ENCODE measurements at places on chromosomes 3 and 15.
A peak's percentile ranks its signal among the peaks of the same experiment; 100 is the strongest.

GRCh38 chr15:95416576-95416975 lies 913.9 kb upstream of the NR2F2 start:
- DNase-seq: no peak

GRCh38 chr15:89531796-89532537 lies 35.6 kb upstream of the RHCG start:
- no peak for DNase-seq

DNA sequence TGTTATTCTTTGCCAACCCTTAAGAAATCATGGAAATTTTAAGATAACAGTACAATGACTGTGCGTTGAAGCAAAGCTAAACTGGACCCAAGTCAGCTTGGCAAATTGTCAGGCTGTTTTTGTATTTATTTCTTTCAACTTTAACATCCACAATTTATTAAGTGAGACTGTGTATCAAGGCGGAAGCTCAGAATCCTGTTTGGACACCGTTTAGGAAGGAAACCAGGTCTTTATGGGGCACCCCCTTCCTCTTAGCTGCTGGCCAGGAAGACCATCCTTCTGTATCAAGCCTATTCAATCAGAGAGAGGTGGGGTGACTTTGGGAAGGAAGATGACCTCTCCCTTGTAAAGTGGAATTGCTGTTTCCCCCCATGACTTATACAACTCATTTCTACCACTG lies 166.0 kb downstream of the MCTP2 start:
- no peak for DNase-seq

GRCh38 chr3:32423956-32424557 lies 32.4 kb downstream of the CMTM7 start:
- no peak for DNase-seq

- DNase-seq: no peak
Observed at GRCh38 chr3:172142864-172143451, 103.6 kb downstream of the FNDC3B start.

- DNase-seq: no peak
Observed at GRCh38 chr3:184316792-184317191, 2.4 kb downstream of the EIF4G1 start.

DNA sequence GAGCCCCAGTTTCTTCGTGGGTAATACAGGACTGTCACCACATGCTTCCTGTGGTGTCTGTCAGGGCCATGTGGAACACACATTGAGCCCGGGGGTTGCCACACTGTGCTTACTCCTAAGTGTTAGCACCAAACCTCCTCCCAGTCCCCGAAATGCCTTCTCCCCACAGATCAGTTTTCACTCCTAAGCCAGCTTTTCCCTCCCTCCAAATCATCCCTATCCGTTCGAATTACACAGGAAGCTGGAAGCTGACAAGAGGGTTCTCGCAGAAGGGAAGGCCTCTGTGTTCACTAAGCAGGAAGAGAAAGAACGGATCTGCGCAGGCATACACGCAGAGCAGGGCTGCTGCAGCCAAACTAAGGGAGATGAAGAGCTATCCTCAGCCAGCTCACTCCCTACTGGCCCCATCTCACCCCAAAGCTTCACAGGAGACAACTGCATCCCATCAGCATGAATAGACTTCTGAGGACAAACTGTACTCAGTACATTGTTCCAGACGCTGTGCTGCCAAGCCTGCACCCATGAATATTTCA lies 32.3 kb downstream of the XXYLT1 start:
- DNase-seq: no peak

DNA sequence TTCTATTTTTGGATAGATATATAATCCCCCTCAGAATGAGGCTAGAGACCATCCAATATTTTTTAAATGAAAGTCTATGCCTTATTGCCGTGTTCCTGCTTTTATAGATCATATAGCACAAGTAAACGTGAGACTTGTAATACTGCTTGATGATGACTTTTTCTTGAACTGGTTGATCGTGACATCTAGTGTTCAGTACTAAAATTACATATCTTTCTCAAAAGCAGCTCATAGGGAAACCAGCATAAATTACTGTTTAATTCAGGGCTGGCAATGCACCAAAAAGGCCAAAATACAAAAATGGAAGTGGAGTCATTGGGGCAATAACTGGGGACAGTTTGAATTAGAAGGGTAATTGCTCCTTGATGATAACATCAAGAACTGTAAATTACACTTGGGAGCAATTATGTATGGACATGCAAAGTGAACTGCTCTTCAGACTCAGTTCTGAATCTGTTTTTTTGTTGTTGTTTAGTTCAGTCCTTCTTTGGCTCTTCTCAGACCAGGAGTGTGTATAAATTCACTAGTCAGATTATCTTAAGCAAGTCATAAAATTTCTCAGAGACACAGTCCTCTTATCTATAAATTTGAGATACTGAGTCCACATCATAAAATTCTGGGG lies 325.3 kb downstream of the THSD4 start:
- peak; percentile 42 for DNase-seq

- DNase-seq: no peak
Observed at GRCh38 chr3:48738926-48739616, 22.1 kb upstream of the IP6K2 start.

- DNase-seq: no peak
Observed at GRCh38 chr15:41966414-41966812, 5.9 kb downstream of the EHD4 start.

DNA sequence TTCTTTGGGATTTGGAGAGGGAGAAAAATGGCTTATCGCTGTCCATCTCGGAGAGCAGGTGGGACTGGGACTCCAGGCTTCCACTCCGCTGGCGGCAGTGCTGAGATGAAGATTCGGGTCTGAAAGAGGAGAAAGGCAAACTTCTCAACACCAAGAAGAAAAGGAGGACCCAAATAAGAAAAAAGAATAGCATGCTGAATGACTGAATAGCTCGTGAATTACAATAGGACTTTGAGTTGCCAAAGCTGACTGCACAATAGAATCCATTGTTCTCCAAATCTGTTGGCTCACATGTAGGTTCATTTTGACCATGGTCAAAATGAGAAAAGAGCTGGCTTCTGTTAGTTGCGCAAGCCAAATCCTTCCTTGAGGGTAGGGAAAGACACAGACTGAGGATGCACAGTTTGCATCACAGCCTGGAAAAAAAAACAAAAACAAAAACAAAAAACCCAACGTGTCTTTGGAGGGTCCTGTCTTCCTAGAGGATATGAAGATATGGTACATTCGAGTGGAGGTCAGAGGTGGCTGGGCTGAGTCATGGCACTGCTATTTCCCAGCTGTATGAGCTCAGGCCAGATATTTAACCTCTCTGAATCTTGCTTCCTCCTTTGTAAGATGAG lies 59.3 kb upstream of the LMOD3 start:
- DNase-seq: no peak

DNA sequence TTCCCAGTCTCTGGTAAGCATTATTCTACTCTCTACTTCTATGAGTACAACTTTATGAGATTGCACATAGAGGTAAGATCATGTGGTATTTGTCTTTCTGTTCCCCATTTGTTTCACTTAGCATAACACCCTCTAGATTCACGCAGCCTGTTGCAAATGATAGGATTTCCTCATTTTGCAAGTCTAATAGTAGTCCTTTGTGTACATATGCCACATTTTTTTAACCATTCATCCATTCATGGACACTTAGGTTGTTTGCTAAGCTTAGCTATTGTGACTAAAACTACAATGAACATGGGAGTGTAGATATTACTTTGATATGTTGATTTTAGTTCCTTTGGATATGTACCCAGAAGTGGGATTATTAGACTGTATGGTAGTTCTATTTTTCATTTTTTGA lies 717.9 kb upstream of the ALCAM start:
- no peak for DNase-seq

DNA sequence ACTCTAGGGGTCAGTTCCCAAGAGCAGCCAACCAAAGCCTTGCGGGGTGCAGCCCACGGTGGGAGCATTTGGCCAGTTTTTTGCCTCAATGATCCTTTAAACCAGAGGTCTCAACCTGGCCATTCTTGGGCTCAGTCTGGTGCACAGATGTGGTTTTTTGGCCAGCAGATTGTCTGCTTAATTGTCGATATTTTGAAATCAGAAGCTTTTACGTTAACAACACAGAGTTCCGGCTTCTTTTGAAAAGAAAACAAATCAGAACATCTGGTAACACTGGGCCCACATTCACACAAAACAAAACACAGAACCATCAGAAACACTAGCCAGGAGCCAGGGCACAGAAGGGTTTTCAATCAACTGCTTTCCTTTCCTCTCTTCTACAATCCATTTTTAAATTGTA lies 127.7 kb downstream of the XXYLT1 start:
- no peak for DNase-seq

DNA sequence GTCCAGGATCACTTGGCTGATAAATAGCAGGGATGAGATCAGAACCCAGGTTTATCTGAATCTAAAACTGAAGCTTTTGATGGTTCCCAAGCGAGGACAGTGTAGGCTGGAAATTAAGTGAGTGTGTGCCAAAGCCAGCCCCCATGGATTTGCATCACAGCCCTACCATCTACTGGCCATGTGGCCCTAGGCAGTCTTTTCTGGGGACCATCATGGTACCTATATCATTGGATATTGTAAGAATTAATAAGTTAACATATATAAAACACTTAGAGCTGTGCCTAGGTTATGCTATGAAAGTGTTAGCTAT lies 32.8 kb upstream of the SSR3 start:
- no peak for DNase-seq

DNA sequence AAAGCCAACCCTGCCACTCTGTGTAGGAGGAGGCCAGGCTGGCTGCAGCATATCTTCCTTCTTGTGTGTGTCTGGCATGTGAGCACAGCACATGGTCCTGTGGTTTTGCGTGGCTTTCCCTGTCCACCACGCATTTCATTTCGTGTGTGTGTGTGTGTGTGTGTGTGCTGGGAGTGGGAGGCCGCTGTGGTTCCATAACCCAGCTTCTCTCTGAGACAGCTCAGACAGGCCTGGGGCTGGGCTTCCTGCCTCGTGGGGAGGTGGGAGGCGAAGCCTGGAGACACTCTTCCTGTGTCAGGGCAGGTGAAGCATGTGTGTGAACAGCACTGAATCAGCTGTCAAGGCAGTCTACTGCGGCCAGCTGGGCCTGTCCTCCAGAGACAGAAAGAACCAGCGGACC lies 16.0 kb upstream of the MRPS22 start:
- peak; percentile 4 for DNase-seq

- DNase-seq: peak; percentile 34
Observed at GRCh38 chr15:76840830-76841460, 64.2 kb downstream of the SCAPER start.

DNA sequence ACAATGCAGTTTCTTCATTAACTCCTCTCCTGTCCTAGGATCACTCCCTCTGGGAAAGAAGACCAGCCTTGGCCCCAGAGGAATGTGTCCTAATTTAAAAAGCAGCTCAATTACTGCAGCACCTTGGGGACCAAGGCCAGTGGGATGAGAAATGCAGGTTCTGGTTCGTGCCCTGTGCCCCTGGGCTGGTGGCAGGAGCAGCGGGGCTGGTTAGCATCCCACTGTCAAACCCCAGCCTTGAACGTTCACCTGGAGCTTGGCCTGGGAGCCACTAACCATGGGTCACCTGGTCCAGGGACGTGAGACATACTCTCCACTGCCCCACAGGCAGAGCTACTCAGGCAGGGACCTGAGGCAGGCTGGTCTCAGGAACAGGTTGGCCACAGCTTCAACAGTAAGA lies 8.4 kb upstream of the RTP3 start:
- no peak for DNase-seq

DNA sequence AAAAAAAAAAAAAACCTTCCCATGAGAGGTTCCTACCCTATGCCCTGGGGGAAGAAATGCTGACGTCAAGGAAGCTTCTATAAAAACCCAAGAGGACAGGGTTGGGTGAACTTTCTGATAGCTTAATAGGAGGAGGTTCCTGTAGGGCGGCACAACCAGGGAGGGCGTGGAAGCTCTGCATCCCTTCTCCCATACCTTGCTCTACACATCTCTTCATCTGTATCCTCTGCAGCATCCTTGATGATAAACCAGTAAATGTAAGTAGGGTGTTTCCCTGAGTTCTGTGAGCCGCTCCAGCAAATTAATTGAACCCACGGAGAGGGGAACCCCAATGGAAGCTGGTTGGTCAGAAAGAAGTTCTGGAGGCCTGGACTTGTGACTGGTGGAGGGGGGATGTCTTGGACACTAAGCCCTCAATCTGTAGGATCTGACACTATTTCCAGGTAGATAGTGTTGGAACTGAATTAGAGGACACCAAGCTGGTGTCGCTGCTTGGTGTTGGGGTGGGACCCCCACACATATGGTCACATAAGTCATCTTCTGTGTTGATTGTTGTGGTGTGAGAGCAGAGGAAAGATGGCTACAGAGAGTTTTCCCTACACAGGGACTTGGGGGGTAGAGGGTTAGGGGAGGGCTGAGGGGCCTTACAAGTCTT lies 91.5 kb downstream of the ST6GAL1 start:
- no peak for DNase-seq

DNA sequence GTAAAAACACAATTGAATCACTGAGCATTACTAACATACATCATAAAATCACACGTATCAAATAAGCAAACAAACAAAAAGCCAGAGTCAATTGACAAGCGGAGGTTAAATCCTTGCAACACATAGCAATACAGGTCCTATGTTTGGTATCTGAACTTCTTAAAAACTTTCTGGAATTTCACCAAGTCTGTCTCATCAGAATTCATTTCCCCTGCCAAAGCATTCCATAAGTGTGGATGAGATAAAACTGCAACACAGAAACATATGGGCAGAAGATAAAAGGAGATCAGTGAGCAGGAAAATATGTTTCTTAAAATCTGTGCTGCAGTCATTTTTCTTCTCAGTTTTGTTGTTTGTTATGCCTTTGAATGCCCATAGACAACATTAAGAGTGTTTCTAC lies 1155.5 kb downstream of the TBL1XR1 start:
- DNase-seq: no peak

- no peak for DNase-seq
Observed at GRCh38 chr3:52534281-52535183, 875 bp upstream of the NT5DC2 start.

- no peak for DNase-seq
Observed at GRCh38 chr15:34119291-34119690, 17.4 kb downstream of the PGBD4 start.

- DNase-seq: no peak
Observed at GRCh38 chr3:188218603-188219002, 64.6 kb downstream of the LPP start.

DNA sequence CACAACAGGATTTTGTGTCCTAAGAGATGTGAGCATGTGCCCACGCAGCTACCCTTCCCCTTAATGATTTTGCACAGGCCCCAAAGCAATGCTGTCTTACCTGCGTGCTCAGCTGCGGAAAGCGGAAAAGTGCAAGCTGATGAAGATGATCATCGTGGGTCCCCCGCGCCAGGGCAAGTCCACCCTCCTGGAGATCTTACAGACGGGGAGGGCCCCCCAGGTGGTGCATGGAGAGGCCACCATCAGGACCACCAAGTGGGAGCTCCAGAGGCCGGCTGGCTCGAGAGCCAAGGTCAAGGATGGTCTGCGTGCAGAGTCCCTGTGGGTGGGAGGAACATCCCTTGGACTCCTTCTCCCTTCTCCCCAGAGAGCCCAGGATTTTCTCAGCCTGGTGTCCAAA lies 103.1 kb downstream of the LRRK1 start:
- DNase-seq: no peak

DNA sequence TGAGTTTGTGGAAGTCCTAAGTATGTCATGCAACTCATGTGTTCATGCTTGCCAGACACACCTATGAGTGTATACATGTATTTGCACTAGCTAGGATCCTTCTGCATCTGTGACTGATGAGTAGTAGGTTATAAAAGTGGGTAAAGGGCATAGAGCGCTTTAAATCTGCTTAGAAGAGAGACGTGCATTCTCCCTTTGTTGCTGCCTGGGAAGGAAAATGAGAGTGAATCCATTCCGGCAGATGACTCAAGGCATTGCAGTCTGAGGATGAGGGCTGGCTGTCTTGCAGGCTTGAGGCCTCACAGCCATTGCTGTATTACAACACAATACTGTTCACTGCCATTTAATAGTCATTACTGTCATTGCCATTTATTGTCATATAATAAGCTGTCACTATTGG lies 120.8 kb upstream of the UMPS start:
- DNase-seq: no peak

GRCh38 chr15:60118146-60118545 lies 114.0 kb downstream of the FOXB1 start:
- no peak for DNase-seq
